ENCODE measurements at places on chromosomes 16 and 17.

GRCh38 chr17:12977008-12977751 lies 40.6 kb downstream of the ELAC2 start:
- no peak for DNase-seq

- DNase-seq: no peak
These were observed 473.4 kb downstream of the SOX9 start for GRCh38 chr17:72594248-72594647.

- DNase-seq: no peak
These were observed 71.6 kb downstream of the PGS1 start for GRCh38 chr17:78449983-78450595.

DNA sequence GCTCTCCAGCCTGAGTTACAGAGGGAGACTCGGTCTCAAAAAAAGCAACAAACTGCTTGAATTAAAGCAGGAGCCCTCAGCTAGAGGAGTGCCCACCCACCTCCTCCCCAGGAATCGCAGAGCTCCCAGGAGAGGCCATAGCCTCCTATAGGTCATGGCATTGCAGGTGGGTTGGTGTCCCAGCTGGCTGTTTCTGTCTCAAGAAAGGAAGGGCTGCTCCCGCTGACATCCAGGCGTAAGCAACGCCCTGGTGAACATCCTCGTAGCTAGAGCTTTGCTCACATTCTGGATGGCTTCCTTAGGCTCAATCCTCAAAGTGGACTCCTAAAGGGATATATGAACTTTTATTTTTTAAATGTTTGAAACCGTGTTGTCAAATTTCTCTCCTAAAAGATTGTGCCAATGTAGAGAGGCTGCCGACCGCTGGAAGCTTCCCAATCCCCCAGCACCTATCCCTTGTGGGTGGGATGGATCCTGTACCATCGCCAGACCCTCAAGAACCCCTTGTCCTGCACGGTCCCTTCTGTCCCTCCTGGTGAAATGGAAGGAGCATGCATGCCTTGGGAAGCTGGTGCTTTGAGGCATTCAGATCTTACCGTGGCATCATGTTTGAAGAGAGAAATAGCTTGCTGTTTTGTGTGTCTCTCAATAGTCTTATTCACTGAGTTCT lies 5.9 kb downstream of the NLRC5 start:
- no peak for DNase-seq

DNA sequence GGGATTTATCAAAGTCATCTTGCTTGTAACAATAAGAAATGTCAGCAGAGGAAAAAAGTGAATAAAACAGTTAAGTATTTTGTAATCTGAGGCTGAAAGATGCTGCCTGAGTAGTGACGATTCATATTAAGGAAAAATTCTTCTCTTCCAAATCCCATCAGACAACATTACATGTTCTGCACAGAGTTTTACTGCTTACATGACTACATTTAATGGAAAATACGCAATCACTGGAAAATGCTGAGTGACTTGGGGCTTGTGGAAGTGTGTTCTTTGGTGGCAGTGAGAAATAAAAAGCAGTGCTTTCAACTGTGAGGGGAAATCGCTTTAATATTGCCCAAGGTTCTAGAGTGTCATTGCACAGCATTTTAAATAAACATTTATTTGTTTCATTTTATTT lies 1025.2 kb upstream of the GOT2 start:
- DNase-seq: no peak

DNA sequence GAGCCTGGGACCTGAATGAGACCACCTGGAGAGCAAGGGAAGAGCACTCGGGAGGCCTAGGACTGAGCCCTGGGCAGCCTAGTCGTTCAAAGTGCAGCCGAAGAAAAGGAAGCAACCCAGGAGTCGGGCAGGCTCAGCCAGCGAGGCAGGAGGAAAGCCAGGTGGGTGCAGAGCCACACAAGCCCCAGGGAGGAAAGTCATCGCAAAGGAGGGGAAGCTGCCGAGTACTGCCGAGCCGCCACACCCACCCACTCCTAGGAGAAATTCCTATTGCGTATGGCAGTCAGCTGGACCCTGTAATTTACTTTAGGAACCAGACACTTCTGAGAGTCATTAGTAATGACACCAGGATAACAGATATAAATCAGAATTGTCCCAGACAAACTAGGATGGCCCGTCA lies 187.6 kb downstream of the KATNIP start:
- DNase-seq: no peak

DNA sequence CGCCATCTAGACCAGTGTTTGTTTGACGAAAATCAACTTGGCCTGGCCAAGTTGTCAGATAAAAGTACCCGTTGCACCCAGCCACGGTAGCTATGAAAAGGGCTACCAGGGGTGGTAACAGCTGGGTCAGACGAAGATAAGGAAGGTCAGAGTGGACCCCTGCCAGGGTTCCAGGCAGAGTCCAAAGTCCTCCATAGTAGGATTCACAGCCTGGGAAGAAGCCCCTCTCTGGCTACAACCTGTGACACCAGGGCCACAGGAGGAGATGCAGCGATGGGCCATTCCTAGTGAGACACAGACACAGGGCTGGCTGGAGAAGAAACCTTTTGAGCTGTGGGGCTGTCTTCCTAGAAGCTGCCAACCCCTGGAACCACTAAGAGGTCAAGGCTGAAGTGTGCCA lies 39.3 kb downstream of the MEAK7 start:
- no peak for DNase-seq

- DNase-seq: no peak
These were observed 623 bp downstream of the MBTPS1 start for GRCh38 chr16:84115919-84116719.

DNA sequence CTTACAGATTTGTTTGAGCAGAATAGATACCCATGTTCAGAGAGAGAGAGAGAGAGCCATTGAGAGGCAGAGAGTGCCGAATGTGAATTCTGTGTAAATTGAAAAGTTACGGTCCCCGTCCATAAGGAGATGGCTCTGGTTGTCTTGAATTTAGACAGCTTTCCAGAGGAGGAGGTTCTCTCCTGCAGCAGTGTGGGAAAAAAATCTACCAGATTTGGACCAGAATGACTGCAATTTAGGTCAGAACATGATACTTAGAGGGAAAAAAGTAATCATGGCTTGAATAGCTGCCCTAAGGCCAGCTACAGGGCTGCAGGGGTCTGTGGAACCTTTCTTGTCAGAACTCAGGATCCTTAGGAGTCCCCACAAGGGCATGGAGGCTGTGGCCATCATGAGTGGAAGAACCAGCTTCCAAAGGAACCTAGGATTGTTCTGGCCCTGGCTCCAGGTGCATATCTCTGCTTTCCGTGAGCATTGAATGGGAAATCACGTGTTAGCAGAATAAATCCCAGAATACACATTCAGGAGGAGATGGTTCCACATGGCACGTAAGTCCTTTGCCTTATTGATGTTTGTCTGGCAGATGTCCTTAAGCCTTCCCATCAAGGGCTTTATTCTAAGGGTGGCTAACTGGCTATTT lies 13.0 kb downstream of the PITPNC1 start:
- no peak for DNase-seq

DNA sequence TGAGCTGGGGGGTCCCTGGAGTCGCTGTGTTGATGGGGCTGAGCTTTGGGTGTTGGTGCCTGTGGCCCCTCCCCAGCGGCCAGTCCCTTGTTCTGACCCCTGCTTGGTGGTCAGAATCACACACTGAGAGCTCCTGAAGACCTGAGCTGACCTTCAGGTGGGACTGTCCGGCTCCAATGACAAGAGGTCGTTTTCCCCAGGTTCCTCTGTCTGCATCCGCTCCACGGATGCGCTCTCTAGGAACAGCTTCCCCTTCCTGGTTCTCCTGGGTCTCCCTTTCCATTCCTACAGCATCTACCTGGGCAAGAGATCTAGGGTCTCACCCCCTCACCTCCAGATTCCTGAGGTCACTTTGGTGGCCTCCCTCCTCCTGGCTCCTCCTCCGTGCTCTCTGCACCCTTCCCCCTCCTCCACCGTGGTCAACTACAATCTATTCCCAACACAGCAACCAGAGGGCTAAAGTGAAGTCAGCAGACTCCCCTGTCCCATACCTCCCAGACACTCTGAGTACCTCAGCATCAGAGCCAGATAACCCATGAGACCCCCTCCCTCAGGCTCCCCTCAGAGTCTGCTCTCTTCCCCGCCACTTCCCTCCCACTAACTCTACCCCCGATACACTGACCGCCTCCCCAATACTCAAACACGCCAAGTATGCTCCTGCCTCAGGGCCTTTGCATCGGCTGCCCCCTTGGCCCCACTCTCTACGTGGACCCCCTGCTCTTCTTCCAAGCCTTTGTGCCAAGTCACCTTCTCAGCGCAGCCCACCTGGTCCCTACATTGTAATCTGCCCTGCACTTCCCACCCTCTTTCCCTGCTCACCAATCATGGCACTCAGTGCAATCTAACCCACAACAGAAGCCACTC lies 9.0 kb upstream of the SEC14L5 start:
- no peak for DNase-seq

- no peak for DNase-seq
These were observed 32.8 kb downstream of the MYO15A start for GRCh38 chr17:18141210-18141803.

- DNase-seq: no peak
These were observed 6.1 kb upstream of the ITGAM start for GRCh38 chr16:31253642-31254045.

GRCh38 chr16:86581458-86581857 lies 3.1 kb downstream of the FOXL1 start:
- DNase-seq: no peak

GRCh38 chr16:31143011-31143693 lies 6.7 kb downstream of the PRSS36 start:
- DNase-seq: no peak

DNA sequence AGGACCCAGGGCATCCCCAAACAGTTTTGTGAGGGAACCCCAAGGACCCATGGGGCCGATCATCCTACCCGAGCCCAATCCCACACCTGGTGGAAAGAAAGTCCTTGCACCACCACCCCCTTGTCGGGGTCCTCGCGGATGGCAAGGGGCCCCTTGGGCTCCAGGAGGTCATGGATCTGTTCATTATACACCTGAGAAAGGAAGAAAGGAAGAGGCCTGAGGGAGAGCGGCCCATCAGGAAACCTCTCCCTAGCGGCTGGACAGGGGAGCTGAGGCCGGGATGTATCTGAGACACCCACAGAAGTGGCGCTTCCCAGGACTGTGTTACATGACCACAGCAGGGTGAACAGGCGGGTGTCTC lies 12.8 kb downstream of the KIF18B start:
- no peak for DNase-seq

GRCh38 chr16:24834459-24835335 lies 11.1 kb upstream of the SLC5A11 start:
- no peak for DNase-seq

DNA sequence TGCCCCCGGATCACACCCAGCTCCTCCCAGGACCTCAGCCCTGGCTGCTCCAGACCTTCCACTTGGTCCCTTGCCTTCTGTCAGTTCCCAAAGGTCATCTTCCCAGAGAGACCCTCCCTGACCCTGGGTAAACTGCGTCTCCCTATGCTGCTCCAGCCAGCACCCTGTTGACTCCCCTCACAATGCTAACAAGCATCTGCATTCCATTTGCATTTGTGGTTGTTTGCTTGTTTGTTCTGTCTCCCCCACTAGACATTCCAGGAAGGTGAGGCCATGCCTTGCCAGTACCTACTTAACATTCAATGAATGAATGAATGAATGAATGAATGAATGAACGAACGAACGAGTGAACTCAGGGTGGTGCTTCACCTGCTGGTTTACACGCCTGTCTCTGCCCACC lies 171.2 kb downstream of the WSCD1 start:
- no peak for DNase-seq

GRCh38 chr17:1703063-1703462 lies 7.1 kb downstream of the TLCD2 start:
- no peak for DNase-seq

DNA sequence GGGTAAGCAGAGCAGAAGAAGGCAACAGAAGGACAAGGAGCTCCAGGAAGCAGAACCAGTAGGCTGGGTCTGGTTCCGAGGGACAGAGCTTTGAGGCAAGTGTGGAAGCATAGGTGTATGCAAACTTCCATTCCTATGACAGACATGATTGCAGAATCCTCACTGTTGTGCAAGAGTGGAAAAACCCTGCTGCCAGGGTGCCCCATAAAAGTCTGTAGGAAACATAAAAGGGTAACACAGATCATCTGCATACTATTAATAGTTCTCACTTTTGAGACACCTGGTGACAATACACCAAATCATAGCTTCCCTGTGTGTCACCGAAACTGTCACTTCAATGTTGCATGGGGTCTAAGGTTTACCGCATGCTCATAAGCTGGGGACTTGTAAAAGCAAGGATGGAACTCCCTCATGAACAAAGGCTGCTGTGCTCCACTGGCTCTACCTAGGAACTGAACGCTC lies 39.7 kb downstream of the ARHGAP17 start:
- no peak for DNase-seq

DNA sequence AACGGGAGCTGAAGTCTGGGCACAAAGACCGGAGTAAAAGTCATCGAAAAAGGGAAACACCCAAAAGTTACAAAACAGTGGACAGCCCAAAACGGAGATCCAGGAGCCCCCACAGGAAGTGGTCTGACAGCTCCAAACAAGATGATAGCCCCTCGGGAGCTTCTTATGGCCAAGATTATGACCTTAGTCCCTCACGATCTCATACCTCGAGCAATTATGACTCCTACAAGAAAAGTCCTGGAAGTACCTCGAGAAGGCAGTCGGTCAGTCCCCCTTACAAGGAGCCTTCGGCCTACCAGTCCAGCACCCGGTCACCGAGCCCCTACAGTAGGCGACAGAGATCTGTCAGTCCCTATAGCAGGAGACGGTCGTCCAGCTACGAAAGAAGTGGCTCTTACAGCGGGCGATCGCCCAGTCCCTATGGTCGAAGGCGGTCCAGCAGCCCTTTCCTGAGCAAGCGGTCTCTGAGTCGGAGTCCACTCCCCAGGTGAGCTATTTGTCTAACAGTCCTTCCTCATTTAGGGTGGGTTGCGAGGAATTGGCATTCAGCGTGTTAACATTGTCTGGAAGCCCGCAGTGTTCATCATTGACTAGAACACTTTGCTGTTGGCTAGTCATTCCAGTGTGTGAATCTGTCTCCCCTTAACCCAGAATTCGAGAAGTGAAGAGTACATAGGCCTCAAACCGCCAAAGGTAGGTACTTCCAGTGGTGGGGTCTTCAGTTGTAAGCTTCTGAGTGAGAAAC lies 1.5 kb downstream of the CDK12 start:
- no peak for DNase-seq

GRCh38 chr17:34850023-34850422 lies 111.2 kb downstream of the CCT6B start:
- no peak for DNase-seq

DNA sequence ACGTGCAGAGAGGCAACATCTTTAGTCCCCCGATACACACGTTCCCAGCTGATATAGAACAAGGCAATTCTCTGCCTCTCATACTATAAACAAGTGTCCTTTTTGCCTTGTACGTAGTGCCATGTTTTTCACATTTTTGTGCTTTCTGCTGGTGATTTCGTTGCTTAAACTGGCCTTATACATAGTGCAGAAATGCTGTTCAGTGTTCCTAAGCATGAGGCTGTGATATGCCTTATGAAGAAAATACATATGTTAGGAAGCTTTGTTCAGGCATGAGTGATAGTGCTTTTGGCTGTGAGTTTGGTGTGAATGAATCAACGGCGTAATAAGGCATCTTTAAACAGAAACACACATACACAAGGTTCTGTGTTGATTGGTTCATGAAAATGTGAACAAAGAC lies 77.2 kb downstream of the KATNIP start:
- no peak for DNase-seq

- no peak for DNase-seq
These were observed 4.1 kb downstream of the HS3ST3B1 start for GRCh38 chr17:14304773-14305517.

GRCh38 chr16:87723226-87723623 lies 42.6 kb downstream of the KLHDC4 start:
- no peak for DNase-seq

GRCh38 chr17:73359352-73359751 lies 47.6 kb upstream of the CDC42EP4 start:
- no peak for DNase-seq
